ENCODE measurements at places on chromosomes 6 and 20.
A peak's percentile ranks its signal among the peaks of the same experiment; 100 is the strongest.

- no peak for DNase-seq
Measured at GRCh38 chr6:156309017-156309416, 468.2 kb upstream of the ARID1B start.

DNA sequence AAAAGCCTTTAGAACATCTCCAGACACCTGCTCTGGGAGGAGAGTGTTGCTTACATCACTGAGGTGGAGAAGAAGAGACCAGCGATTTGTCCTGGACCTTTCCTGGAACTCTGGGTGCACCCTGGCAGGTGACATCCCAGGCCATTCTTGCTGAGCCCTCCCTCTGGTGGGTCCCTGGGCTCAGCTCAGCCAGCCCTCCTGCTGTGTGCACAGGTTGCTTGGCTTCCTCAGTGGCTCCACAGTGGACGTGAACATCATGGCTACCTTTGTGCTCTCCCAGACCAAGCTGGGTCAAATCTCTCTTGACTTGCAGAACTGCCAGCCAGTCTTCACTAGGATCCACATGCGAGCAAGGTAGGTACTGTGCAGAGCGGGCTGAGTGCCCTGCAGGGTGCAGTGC lies 19.9 kb upstream of the BPIFA2 start:
- DNase-seq, result no peak

GRCh38 chr6:73452107-73452461 lies at the start of gene CGAS:
TSS of gene CGAS (minus strand) at chr6:73452297. CDS start at chr6:73452181, 116 bp downstream.
- peak; percentile 62 for DNase-seq

GRCh38 chr6:12119085-12119588 lies 107.0 kb downstream of the HIVEP1 start:
- no peak for DNase-seq

GRCh38 chr6:47710295-47710694 lies 11.9 kb downstream of the ADGRF4 start:
- DNase-seq, result no peak

GRCh38 chr20:47532002-47532401 lies 30.3 kb downstream of the NCOA3 start:
- no peak for DNase-seq

DNA sequence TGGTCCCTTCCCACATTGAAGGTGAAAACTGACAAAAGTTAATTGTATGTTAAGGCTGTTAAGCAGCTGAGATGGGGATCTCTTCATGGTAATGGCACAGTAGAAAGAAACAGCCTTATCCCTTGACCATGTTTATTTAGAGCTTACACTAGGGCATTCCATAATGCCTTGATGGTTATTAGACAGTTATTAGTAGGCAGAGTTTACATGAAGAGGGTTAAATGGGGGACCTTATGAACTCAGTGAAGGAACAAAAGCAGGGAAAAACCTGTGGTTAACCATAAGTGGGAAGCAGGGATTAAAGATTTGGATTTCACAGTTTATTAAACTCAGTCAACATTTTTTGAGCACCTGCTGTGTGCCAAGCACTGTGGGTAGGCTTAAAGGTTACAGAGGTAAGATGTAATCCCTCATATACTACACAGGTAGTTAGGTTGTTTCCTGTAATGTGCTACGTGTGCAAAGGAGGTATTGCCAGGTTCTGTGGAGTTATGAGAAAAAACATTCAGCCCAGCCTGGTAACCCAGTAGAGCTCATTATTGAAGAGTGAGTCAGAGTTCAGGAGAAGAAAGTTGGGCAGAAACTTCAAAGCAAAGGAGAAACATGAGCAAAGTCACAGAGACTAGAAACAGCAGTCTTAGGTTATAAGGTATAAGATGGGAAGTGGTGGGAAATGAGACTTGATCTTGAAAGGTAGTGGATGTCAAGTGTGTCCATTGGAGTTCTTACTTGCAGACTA lies 32.3 kb upstream of the GNRH2 start:
- DNase-seq, result no peak
